ENCODE measurements at places on chromosomes 2 and 18.

DNA sequence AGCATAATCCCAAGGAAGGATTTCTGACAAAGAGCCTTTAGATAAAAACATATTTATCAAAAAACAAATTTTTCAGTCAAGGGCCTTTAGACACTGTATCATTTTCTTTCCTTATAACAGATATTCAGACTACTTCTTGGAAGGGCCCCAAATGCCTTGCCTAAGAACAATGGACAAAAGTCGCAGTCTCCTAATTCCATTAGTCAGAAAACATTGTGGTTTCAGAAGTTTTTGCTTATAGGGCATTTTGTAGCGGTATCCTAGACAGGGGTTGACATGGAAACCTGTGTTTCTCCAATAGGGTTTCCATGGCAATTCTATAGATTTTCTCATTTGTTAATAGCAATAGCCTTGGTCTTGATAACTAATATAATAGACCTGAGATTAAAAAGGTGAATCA, 36.7 kb upstream of the AGPS start:
- DNase-seq = no peak

DNA sequence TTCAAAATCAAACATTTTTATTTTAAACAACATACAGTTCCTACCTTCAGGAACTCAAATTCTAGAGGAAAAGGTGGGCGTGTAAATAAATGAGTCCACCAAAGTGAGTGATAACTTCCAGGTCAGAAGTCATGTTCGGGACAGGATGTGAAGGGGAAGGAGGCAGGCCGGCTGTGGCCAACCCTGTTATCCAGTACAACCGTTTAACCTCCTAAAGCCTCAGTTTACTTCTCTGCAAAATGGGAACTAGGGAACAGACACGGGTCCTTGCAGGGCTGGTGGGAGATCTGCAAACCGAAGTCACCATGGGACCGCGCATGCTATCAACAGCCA, 373 bp downstream of the EIPR1 start:
- DNase-seq = no peak

- DNase-seq = no peak
Observed at GRCh38 chr2:217074576-217075255, 214.9 kb upstream of the TNP1 start.

DNA sequence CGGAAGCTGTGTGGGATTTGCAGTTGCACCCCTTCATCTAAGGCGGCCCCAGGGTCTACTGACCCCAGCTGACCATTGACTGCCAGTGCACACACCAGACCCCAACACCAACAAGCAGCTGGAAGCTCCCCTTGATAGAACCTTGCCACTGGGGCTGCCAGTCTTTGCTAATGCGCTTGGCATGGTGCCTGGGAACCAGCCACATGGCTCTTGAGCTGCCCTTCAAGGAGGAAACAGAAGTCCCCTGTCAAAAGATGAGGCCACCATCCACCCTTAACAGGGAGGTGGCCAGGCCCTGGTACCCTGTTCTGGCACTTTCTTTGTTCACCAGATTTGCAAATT, 8.6 kb downstream of the ALPI start:
- no peak for DNase-seq

- DNase-seq = no peak
Observed at GRCh38 chr2:236352761-236353593, 88.8 kb upstream of the ASB18 start.

DNA sequence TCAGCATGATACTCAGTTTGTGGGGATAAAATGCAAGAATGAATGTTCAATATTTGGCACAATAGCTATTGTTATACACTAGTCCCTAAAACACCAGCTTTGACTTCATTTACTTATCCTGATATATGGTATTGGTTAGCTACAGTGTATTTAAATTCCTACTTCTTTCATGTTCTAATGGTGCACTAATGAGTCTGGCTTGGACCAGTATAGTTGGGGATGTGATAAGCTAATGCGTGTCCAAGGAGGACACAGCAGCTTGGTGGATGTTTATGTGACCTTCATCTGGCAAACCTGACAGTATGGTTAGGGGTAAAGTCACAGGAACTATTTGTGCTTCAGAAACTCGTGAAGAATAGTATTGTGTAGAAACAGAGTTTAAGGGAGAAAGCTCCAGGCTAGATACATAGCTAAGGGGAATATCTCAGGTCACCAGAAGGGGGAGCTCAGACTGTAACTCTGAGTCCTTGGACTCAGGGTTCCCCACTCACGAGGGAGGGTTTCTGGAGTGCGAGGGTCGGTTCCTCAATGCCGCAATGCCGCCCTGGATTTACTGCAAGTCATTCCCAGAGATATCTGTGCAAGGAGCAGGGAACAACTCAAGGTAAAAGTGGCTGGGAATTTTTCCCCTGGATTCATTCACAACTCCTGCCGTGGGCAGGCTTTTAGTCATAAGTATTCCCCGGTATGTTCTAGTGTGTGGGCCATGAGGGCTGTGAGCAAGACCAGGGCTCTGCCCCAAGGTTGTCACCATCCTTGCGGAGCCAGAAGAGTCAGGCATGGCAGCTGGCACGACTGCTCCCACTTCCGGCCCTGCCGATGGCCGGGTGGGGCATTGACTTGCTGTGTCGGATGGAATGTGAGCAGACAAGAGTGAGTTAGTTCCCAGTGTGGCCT, 14.5 kb downstream of the IL1R2 start:
- DNase-seq = no peak

- DNase-seq = no peak
Observed at GRCh38 chr2:43518181-43518580, 77.7 kb downstream of the THADA start.

GRCh38 chr2:122758967-122759366, 1003.5 kb downstream of the TSN start:
- no peak for DNase-seq

- no peak for DNase-seq
Observed at GRCh38 chr2:286774-287392, 1.0 kb downstream of the ALKAL2 start.

GRCh38 chr2:96241227-96241626, 24.6 kb downstream of the TMEM127 start:
- DNase-seq = no peak

- DNase-seq = no peak
Observed at GRCh38 chr2:84938194-84938879, 32.6 kb upstream of the KCMF1 start.

- DNase-seq = peak; percentile 23
Observed at GRCh38 chr2:88329815-88330603, 122.5 kb downstream of the FOXI3 start.

- no peak for DNase-seq
Observed at GRCh38 chr2:189524746-189525145, 55.8 kb downstream of the SLC40A1 start.

DNA sequence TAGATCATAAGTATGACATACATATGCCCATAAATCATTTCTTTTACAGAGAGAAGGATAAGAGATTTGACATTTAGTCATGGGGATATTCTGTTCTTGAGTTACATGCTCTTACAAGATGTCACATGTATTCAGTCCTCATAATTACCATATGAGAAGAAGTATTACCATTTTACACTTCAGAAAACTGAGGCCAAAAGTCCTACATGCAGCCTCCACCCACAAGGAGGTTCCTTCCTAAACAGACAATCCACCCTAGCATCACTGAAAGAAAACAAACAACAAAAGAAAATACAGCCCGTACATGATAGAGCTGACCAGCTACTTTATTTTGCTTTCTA, 335.1 kb downstream of the SETBP1 start:
- no peak for DNase-seq

DNA sequence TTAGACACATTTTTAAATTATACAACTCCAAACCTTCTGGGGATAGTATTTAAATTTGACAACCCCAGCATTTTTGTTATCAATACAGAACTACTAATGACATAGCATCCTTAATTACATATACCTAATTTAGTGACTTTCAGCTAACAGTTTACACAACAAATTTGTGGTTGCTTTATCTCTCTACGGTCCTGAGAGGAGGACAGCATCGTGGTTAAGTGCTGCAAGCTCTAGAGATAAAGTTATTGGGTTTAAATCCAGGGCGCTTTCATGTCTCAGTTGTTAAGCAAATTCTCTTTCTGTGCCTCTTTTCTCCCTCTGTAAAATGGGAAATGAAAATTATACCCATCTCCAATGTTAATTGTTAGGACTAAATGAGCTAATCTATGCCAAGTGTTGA, 129.3 kb downstream of the METTL4 start:
- no peak for DNase-seq

DNA sequence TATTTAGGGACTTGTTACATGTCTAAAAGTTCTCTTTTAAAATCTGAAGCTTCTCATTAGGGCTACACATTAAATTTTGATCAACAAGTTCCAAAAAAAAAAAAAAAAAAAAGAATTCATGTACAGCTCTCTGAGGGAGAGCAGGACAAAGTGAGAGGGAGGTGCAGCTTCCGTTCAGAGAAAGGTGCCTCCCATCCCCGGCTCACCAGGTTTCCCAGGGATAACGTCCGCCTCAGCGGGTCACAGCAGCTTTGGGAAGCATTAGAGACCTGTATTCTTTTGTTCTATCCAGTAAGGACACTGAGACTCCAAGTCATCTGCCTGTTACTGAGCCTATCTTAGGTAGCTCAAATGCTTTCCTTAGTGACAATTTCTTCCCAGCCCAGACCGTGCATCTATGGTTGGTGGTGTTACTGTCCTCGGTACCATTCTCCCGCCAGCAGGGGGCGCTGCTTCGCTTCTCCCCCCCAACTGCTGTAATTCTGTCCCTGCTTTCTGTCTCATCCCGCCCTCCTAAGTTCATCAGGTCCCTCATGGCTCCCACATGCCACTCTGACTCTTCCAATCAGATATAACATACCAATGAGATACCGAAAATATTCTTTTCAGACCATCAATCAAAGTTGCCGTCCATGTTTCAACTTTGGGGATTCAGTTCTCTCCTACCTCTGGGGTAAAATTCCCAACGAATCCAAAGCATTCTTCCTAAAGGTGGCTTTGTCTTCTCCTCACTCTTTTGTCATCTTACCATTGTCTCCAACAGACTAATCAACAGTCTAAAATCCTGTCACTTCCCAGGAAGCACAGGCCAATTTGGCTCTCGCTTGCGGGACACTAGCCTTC, 466.5 kb downstream of the METTL4 start:
- DNase-seq = no peak

DNA sequence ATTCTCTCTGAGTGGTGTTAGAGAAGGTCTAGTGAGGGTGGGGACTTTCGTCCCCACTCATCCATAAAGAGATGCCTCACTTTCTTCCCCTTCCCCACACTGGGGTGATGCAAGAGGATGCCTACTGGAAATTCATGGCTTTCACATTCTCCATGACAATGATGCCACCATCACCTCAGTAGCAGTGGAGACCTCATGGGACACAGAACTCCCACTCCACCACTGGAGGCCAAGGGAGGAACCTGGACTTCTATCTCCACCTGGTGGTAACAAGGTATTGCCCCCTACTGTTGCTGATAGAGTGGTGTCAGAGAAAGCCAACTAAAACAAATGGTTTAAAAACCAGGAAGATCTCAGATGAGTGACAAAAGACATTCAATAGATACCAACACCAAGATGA, 110.9 kb downstream of the INHBB start:
- DNase-seq = no peak

- DNase-seq = no peak
Observed at GRCh38 chr2:169727065-169727464, 6.6 kb upstream of the KLHL23 start.

DNA sequence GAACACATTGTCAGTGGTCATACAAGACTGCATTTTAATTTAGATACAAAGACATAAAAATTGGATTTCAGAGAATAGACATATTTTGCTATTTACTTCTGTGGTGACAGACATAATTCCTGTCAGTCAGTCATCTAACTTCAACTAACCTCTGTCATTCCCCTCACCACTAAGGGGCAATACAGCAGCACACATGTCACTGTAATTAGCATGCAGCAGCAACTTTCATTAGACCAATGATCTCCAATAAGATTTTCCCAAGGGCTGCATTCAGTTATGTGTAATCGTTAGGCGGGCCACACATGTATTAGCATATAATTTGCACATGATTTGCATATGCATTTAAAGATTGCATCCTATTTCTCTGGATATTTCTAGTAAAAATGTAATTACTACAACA, 624.5 kb downstream of the NR4A2 start:
- no peak for DNase-seq

GRCh38 chr2:95165030-95165370, 609 bp upstream of the ZNF2 start:
- DNase-seq = no peak

GRCh38 chr2:127024769-127025358, 82.1 kb downstream of the BIN1 start:
- DNase-seq = no peak

DNA sequence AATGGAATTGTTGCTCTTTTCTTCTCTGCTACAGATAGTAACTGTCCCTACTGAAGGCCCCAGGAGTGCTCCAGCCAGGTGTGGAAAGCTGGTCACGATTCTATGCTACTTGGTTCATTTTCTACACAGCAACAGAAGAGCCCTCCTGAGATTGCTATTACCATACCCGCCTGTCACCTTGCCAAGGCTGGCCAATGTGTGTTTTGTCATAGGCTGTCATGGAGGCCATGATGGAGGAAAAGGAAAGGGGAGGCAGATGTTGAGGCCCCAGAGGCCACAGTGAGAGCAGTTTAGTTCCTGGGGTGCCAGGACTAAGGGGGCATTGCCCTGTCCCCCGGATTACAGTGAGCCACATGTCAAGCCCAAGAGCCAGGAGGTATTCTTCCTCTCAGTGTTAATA, 952 bp downstream of the ELMOD3 start:
- DNase-seq = no peak

DNA sequence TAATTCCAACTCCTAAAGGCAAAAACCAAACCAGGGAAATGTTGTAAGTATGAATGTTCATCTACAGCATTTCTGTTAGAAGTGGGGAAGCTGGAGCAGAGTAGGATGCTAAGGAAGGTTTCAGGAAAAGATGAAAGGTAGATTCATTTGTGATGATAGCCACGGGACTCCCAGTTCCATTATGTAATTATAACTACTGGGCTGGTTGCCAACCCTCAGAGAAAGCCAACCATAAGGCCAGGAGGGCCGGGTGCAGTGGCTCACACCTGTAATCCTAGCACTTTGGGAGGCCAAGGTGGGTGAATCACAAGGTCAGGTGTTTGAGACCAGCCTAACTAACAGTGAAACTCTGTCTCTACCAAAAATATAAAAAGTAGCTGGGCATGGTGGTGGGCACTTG, 288.9 kb upstream of the ETAA1 start:
- no peak for DNase-seq

DNA sequence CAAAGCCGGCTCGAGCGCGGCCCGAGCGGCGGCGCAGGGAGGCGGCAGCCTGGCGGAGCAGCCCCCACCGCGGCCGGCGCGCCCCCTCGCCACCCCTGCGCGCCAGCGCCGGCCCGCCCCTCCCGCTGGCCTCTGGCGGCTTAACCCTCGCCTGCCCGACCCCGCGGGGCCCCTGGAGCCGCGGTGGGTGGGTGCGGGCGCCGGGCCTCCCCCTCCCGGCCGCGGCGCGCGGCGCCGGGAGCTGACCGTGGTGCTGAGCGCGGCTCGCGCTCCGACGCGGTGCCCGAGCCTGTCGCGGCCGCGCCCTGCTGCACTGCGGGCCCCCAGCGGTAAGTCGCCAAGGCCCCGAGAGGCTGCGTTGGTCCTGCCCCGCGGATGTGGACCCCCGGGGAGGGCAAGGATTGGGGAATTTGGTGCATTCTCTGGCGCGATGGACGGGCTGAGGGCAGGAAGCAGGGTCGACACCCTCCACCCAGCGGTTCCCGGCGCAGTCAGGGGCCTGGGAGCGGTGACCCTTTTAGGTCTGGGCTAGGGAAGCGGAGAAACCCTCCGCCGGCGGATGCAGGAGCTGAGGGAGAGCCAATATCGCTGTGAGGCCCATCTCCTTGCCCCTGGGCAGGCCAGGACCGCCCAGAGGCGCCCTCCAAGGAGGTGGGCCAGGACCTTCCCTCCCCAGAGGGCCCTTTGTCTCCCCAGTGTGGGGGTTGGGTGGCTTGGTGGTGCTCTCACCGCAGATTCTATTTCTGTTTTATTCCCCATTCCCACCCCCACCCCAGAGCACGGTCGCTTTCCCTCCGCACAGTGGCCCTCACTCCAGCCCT, 923 bp downstream of the AMER3 start:
- DNase-seq = no peak

Data from non-pigmented ciliary epithelial cell (primary cell).